SK-N-DZ (cell line): ENCODE measurements at places on chromosomes 1 and 21.

DNA sequence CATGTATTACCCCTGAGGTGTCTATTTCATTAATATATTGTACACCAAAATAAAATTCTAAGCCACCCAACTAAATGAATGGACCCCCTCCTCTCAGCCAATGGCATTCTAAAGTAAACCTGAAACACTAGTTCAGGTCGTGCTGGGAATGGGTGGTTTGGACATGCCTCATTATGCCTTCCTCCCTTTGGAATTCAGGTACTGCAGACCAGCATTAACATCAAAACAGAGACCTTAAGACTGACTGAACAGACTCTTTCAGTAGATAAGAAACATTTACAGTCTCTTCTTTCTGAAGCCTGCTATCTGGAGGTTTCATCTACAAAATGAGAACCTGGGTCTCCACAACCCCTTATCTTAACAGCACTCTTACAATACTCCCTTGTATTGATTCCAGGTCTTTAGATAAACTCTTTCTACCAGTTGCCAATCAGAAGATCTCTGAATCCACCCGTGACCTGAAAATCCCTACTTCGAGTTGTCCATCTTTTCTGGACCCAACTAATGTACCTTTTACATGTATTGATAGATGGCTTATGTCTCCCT, 93.6 kb downstream of the PKN2 start:
- DNase-seq, result no peak

GRCh38 chr1:16242556-16243214, 5.7 kb upstream of the CPLANE2 start:
- DNase-seq, result no peak

DNA sequence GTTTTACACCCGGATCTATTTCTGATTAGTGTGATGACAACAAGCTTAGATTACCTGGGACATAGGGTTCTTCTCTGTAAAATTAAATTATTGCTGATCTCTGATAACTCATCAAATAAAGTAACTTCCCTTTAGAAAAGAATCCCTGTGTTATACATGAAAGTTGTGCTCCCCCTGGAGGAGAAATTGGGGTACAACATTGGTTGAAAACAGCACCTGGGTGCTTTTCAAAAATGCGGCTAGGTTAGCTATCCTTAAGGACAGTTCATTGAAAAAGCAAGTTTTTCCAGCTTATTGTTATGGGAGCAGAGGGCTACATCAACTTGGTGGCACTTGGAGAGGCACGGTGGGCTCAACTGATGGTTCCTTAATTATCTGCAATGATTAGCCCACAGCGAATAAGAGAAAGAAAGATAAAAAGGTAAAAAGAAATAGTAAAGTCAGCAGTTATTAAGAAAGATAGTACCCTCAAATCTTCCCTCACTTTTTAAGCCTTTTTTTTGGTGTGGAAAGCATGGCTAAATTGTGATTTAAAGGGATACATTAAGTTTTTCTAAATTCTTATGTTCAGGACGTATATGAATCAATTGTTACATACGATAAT, 97.8 kb downstream of the FMN2 start:
- DNase-seq, result peak; percentile 52

- no peak for DNase-seq
Observed at GRCh38 chr1:20949871-20950590, 162.9 kb upstream of the HP1BP3 start.

DNA sequence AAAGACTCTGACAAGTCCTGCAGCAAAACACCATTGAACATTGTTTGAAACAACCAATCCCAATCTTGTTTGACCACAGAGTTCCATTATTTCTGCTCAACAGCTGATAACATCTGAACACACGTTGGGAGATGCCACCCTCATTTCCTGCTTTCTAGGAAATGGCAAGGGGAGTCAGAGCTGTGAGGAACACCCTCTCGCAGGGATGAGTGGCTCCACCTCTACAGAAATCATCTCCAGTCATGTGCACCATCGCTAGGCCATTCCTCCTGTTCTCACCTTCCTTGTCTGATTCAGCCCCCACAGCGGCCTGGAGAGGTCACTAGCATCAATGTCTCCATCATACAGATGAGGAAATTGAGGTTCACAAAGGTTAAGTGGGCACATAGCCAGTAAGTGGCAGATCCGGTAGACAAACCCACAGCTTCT, 22.4 kb upstream of the RUNX3 start:
- DNase-seq, result no peak

DNA sequence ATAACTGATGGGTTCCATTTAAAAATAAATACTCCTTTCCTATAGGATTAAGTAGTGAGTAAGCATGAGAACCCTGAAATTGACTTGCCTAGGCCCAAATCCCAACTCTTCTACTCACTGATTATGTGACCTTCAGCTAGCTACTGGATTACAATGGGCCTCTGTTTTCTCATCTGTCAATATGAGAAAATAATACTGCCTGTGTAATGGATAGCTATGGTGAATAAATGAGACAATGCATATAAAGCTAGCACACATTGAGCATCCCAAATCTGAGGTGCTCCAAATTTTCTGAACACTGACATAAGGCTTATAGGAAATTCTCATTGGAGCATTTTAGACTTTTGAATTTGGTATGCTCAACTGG, 5.3 kb upstream of the LRRC8C start:
- DNase-seq, result no peak

GRCh38 chr1:7375781-7376660, 395.1 kb upstream of the VAMP3 start:
- no peak for DNase-seq

- no peak for DNase-seq
Observed at GRCh38 chr1:8679929-8680663, 137.3 kb downstream of the RERE start.

DNA sequence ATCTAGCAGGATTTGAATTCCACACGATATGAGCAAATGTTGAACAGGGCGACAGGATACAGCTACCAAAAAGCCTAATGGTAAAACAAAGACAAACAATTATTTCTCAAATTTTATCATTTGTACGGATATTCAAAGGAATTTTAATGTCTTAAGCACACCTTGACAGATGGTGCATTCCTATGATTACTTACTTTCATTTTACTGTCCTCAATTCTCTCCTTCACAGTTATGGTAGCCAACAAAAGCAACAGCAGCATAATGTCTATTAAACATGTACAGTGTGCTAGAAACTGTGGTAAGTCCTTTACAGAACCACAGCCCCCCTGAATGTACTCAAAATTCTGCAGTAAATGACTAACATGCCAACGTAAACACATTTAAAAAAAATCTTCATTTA, 365.8 kb downstream of the SMYD3 start:
- DNase-seq, result no peak

GRCh38 chr21:45424854-45425795, 20.2 kb downstream of the COL18A1 start:
- no peak for DNase-seq

GRCh38 chr21:34881421-34881820, 167.7 kb downstream of the RUNX1 start:
- DNase-seq, result no peak

- DNase-seq, result no peak
Observed at GRCh38 chr1:15198684-15199083, 45.1 kb downstream of the TMEM51 start.

DNA sequence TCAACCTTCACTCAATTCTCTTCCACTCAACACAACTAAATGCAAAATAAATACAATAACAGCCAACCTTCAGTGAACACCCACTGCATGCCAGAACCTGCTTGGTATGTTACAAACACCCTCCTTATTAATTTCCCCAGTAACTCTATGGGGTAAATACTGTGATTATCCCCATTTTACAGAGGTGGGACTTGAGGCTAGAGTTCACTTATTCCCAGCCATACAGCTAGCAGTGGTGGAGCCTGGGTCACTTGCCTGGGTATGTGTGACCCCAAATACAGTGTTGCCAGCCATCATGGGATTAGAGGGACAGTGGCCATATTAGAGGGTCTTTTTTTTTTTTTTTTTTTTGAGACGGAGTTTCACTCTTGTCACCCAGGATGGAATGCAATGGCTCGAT, 1.6 kb downstream of the CPLANE2 start:
- DNase-seq, result no peak

DNA sequence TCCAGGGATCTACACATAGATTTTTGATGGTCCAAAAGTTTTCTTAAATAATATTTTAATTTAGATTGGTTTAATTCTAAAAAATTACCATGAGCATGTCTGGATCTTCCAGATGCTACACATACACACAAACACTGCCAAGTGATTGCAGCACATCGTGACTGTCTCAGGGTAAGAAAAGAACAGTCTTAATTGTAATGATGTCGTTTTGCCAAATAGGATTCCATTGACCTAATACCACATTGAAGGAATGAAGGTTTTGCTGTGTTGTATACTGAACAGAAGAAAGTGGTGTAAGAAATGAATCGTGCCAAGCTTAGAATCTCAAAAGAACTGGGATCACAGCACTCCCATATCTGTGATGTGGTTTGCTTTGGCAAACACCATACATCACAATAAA, 633.3 kb upstream of the CAMK1G start:
- DNase-seq, result no peak

DNA sequence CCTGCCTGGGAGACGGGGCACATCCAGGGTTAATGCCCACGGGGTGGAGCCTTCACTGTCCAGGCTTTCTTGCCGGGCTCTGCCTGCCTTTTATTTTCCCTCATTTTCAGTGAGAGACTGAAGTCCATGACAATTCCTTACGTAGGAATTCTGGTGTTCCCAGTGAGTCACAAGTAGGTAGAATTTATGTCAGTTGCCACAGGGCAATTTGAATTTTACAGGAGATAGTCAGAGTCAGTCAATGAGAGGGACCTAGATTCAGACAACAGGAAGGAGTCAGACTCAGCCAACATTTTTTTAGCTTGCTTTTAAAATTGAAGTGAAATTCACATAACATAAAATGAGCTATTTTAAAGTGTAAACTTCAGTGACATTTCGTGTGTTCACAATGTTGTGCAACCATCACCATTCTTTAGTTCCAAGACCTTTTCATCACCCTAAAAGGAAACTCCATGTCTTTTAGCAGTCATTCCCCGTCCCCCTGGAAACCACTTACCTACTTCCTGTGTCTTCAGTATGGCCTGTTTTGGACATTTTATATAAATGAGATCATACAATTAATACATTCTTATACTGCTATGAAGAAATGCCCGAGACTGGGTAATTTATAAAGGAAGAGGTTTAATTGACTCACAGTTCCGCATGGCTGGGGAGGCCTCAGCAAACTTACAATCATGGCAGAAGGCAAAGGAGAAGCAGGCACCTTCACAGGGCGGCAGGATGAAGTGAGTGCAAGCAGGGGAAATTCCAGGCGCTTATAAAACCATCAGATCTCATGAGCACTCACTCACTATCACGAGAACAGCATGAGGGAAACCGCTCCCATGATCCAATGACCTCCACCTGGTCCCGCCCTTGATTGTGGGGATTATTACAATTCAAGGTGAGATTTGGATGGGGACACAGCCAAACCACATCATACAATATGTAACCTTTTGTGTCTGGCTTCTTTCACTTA, 14.6 kb downstream of the AJAP1 start:
- DNase-seq, result no peak

DNA sequence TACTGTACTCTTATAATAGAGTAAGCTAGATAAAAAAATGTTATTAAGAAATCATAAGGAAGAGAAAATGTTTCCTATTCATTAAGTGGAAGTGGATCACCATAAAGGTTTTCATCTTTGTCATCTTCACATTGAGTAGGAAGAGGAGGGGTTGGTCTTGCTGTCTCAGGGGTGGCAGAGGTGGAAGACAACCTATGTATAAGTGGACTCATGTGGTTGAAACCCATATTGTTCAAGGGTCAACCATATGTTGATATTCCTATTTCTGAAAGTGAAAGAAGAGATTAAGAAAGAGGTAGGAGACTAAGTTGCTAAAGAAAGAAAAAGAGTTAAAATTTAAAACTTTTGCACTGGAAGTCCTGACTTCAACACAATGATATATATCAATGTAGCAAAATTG, 4.9 kb upstream of the ZP4 start:
- DNase-seq, result no peak

- peak; percentile 29 for DNase-seq
Observed at GRCh38 chr21:23131177-23131576, 2133.0 kb downstream of the NCAM2 start.

- DNase-seq, result no peak
Observed at GRCh38 chr1:2091611-2092604, 41.7 kb downstream of the PRKCZ start.

GRCh38 chr1:109539676-109540075, at the start of gene GPR61:
TSS of gene GPR61 (plus strand) at chr1:109539872. CDS start at chr1:109543023, 3,151 bp downstream.
- DNase-seq, result no peak

- DNase-seq, result no peak
Observed at GRCh38 chr1:161032409-161032808, 6.4 kb downstream of the TSTD1 start.

DNA sequence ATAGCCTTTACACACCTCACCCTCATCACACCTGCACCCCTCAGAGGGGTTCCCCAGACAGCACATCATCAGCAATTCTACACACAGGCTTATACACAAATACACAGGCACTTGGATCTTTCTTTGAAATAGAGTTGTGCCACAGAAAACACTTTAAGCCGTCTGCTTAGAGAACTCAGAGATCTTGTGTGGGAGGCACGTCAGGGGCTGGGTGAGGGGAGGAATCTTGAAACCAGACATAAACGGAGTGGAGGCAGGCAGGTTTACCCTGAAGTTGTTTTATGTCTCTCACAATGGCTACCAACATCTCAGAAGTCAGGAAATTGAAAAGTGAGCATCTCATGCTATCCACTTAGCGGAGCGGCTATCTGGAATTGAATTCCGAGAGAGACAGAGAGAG, 151.9 kb upstream of the GJB5 start:
- no peak for DNase-seq

- DNase-seq, result no peak
Observed at GRCh38 chr1:160163615-160164014, 12.2 kb downstream of the ATP1A4 start.

DNA sequence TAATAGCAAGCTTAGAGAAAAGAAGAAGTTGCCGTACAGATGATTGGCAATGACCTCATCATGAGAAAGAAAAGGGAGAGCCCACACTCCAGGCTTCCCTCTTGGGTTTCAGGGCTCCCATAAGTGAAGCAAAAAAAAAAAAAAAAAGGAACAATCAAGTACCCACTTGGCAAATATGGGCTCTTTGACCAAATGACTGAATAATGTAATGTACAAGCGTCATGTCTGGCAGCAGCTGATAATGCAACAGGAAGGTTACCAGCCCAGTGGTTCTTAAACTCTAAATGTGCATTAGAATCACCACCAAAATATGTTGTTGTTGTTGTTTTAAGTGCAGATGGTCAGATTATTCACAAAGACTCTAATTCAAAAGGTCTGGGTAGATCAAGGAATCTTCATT, 13.5 kb downstream of the TNFSF4 start:
- no peak for DNase-seq

- no peak for DNase-seq
Observed at GRCh38 chr1:33168556-33169289, 13.1 kb downstream of the TRIM62 start.
